ENCODE measurements at places on chromosomes 11 and 22.

DNA sequence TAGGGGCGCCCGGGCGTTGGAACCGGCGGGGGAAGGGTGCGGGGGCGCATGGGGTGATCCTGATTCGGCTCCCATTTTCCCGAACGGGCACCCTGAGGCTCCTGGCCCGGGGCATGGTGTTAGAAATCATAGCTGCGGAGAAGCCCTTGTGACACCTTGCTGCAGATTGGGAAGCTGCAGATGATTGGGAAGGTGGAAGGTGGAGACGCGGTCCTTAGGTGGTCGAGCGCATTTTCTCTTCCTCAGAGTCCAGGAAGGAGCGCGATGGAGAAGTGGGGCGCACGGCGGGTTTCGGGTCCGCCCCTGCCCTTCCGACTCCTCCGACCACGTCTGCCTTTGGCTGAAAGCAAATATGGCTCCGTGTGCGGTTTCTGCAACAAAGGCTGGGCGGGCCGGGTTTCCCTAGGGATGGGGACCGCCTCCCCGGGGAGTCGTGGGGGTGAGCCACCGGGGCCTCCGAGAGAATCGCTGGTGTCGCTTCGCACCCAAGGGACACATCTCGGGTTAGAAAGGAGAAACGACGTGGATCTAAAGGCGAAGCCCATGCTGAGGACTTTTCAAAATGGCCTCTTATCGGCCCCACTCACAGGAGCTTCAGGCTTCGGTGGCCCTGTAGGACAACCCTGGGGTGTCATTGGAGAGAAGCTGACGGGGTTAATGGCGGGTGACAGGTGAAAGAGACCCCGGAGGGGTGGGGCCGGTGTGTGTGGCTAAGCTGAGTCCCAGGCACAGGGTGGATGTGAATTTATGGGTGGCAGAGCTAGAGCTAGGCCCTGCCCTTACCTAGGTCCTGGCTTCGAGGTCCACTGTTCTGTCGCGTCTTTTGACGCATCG, 707 bp upstream of the FTH1 start:
- no peak for DNase-seq

GRCh38 chr22:44449061-44449682, 48.9 kb downstream of the RTL6 start:
- no peak for DNase-seq

DNA sequence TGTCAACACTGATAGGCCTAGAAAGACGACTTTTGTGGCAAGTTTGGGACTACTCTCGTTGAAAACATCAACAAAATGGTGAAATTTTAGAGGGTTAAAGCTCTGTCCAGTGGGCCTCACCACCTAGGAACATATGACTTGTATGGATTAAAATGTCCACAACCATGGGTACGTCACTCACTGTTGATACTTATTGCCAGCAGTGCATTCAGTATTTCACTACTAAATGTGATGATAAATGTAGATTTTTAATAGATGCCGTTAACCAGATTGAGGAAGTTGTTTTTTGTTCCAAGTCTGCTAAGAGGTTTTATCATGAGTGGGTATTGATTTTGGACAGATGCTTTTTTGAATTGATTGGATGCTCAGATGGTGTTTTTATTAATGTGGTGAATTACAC, 33.7 kb downstream of the POLD3 start:
- no peak for DNase-seq

GRCh38 chr11:109383306-109383705, 38.7 kb upstream of the C11orf87 start:
- DNase-seq: no peak

DNA sequence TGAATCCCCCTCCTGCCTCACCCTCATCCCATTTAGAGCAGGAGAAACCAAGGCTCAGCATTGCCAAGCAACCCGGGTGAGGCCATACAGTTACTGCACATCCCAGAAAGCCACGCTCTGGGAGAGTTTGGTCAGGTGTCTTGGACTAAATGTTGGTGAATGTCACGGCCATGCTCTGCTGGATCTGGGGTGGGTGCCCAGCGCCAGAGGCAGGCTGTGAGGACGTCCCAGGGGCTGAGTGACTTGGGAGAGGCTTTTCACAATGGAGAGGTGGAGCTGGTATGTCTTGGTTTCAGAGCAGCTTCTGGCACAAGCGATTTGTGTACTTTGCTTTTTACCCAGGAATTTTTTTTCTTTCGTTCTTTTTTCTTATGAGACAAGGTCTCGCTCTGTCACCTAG, 6.6 kb downstream of the SERHL2 start:
- DNase-seq: no peak

GRCh38 chr11:109818290-109818689, 274.9 kb upstream of the ZC3H12C start:
- no peak for DNase-seq

- DNase-seq: no peak
Observed at GRCh38 chr11:36449561-36450096, 60.4 kb downstream of the TRAF6 start.

DNA sequence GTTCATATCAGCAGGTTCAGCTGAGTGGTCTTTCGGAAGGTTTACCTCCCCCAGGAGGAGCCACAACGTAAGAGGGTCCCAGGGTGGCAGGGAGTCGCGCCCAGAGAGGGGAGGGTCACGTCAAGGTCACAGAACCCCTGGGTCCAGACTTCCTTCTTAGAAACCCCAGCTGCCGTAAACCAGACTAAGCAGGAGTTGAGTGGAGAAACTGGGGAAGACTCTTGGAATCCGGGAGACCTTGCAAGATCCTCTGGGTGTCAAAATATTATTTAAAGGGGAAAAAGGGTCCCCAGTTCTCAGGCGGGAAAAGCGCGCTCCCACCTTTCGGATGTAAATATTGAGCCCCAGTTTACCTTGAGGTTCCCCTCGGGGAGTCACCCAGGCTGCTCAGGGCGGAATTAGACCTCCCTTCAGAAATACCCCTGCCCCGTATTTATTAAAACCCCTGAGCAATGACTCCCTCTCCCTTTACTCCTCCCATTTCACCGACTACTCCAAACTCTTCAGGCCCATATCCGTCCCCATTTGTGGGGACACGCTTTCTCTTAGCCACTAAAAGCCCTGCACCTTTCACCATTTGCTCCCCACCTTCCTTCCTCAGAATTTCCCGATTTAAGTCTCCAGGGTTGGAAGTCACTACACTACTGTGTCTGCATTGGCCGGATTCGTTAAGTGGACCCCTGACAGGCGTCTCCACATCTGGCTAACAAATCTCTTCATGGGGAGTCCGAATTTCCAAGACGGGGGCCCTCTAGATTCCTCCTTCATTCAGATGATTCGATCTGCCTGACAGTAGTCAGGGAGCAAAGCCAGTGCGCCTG, 4.2 kb downstream of the SLC17A6 start:
- no peak for DNase-seq

DNA sequence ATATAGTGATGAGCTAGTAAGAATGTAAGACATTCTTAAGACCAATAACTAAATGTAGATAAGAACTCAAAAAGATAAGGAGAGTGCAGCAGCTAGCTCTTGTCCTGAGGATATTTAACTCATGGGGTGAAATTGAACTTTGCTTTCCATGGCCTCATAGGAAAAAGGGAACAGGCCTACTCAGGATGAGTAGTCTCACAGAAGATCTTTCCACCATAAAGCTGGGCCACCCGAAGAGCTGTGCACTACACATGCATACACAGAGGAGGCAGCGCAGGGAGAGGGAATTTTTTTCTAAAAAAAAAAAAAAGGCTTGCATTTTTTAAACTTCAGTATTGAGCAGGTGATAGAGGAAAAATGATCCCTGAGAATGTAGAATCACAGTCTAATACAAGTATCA, 59.9 kb upstream of the CFAP300 start:
- DNase-seq: no peak

DNA sequence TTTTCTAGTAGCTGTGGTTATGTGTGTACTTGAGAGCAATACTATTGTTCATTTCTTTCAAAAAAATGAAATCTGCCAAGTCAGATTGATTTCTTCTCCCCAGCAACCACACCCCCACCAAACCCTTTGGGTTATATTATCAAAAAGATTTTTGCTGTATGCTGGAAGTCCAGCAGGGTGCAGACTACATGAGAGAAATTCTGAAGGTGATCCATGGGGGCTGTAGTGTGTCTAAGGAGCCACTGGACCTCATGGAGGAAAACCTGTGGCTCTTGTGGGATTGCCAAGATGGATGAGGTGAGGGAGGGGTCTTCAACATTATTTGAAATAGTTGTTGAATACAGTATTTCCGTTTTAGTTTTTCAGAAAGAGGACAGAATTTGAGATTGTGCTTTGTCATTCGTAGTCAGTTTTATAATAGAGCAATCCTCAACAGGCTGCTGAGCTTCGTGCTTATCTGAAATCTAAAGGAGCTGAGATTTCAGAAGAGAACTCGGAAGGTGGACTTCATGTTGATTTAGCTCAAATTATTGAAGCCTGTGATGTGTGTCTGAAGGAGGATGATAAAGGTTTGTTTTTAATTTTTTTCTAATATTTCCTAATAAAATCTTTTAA, 3.1 kb downstream of the EIF3M start:
- no peak for DNase-seq

GRCh38 chr11:116175707-116176106, 597.1 kb downstream of the BUD13 start:
- no peak for DNase-seq

DNA sequence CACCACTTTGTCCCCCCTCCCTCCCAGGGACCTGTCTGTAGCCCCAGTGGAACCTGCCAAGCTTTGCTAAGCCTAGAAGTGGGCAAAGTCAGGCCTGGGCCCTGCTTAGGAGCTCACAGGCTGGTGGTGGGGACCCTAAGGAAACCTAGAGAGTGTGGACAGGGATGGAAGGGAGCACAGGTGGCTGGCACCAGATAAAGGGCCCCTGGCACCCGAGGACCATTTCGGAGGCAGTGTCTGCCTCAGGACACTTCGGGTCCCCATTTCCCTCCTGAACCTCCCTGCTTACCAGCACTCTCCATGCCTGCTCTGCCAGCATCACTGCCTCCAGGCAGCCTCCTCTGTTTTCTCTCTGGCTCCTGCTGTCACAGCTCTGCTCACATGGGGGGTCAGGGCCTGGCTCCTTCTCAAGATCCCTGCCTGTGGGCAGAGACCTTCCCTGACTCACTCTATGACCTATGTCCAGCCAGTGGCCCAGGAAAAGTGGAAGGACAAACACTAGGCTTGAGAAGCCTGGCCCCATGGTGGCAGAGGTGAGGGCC, 13.6 kb upstream of the OMP start:
- no peak for DNase-seq

DNA sequence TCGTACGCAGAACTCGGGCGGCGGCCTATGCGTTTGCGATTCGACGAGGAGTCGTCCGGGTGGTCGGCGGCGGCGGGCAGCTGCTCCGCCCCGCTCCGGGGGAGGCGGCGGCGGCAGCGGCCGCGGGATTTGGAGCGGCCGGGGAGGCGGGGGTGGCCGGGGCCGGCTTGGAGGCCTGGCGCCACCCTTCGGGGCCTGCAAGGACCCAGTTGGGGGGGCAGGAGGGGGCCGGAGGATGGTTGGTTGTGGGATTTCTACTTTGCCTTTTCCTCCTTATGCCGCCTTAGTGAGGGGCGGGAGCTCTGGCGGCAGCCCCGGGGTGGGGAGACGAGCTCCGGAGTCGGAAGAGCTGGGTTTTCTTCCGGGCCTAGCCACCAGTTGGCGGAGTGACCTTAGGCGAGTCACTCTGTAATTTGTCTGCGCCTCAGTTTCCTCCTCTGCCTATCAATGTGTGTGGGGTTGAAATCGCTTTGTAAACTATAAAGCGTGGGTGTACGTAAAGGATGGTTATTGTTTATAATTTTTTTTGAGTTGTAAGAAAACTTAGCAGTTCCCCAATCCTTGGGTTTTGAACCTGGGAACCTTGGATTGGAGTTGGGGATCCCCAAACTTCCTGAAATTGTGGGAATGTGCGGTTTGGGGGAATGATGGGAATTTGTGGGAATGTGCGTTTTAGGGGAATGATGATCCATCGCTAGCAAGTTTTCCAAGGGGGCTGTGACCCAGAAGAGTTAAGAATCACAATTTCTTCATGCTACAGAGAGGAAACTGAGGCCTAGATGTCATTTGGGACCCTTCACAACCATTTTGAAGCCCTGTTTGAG, 679 bp downstream of the TUG1 start:
- DNase-seq: peak; percentile 11

- peak; percentile 87 for DNase-seq
Observed at GRCh38 chr22:42070517-42071422, at the start of gene NAGA. TSS of gene NAGA (minus strand) at chr22:42070812. CDS start at chr22:42070297, 515 bp downstream.

DNA sequence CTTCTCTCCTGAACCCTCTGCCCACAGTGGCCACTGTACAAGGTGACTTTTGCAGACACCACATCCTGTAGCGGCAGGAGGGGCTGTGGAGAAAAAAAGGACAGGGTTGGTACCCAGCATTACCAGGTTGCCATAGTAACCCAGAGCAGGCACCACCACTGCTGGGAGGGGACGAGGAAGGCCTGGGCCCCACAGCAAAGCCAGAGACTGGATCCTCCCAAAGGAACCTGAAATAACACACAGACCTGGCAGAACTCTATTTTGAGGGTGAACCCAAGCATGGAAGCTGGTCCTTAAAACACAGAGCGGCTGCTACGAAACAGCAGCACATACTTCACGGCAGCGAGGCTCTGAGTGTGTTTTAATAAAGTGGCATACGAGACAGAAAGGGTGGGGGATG, 380.6 kb downstream of the CTTN start:
- no peak for DNase-seq

- DNase-seq: no peak
Observed at GRCh38 chr22:37179622-37180420, 8.2 kb downstream of the C1QTNF6 start.

- no peak for DNase-seq
Observed at GRCh38 chr11:70360211-70360610, 38.1 kb upstream of the CTTN start.

DNA sequence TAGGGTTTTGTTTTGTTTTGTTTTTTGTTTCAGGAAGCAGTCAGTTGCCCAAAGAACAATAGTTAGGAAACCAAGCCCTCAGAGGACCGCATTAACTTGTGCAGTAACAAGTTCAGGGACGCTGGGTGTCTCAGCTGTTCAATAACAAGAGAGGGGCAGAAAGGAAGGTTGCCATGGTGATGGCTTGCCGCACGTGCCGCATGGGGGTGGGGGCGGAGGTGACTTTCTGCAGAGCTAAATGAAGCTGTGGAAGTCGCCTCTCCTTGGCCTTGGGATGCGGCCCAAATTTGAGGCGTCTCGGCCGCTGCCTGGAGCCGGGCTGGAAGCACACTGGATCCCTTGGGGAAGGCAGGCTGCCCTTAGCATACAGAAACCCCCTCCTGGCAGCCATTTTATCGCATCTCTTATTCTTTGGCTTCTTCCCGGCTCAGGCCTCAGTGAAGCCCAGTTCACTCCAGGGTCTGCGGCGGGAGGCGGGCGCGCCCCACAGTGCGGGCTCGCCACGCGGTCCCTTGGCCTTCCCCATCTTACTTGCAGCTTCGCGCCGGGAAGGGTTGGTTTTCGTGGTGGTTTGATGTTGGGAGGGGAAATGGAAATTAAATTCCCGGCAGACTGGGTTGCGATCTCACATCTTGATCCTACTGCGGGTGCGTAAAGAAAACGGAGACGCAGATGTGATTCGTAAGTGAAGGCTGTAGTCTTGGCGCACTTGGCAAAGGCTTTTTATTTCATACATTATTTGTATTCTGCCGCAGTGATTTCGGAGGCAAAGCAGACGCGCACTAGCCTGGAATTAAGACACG, 94.3 kb downstream of the SLC17A6 start:
- DNase-seq: no peak

DNA sequence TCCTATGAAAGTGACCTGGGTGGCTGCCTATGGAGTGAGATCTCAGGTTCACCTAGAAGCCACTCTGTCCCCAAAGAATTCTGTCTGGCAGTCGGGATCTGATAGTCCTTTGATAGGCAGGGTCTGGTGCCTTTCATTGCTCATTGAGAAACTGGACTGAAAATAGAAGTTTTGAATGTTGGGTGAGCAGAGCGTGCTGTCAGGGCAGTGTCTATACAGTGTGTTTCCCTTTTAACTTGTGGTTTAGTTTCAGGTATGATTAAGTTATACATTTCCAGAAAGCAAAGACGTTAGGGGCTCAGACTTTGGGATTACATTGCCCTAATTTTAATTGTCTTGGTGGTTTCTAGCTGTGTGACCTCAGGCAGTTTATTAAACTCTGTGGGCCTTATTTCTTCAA, 111.3 kb upstream of the PAX6 start:
- DNase-seq: no peak

All from stimulated activated CD4-positive, alpha-beta T cell treated with anti-CD3 and anti-CD28 coated beads, Interleukin-2, amount 100 ng/mL, for 4 hours (primary cell).